ENCODE measurements at places on chromosomes 11 and 22. TPM values are rescaled to one million over a fixed set of nuclear protein-coding genes. Genes with fewer than 3 reads are reported as not detected.
A peak's percentile ranks its signal among the peaks of the same experiment; 100 is the strongest.

Gene YPEL1
- total RNA-seq, result 6.7 TPM

Gene MS4A3
- not detected for total RNA-seq

Gene C11orf52
- total RNA-seq, result 9.8 TPM

Gene FGF19
- not detected for total RNA-seq

Gene SPA17
- 4.8 TPM for total RNA-seq

GRCh38 chr11:128311742-128312719 lies 275.3 kb downstream of the ETS1 start:
- no peak for DNase-seq
- H3K36me3 ChIP-seq, result no peaks in the 10 kb centered on the region
- H3K4me3 ChIP-seq, result no peak overlapping the region
- H3K4me1 ChIP-seq, result no peaks in the 10 kb centered on the region

GRCh38 chr11:44312876-44313275 lies 2.9 kb upstream of the ALX4 start:
- DNase-seq, result peak; percentile 13
- no peak overlapping the region for H3K4me3 ChIP-seq
- peaks cover 22% of the 10 kb centered on the region for H3K4me1 ChIP-seq
- H3K27ac ChIP-seq, result no peak overlapping the region
- peaks cover 95% of the 10 kb centered on the region for H3K27me3 ChIP-seq

GRCh38 chr22:45881524-45881875 lies 95.5 kb downstream of the WNT7B start:
- DNase-seq, result no peak
- H3K4me3 ChIP-seq, result no peak overlapping the region
- no peaks in the 10 kb centered on the region for H3K36me3 ChIP-seq
- no peak overlapping the region for H3K27ac ChIP-seq
- peaks cover 59% of the 10 kb centered on the region for H3K27me3 ChIP-seq

Data from upper lobe of right lung (tissue), 1 donor.